Gastrocnemius medialis (tissue), 4 donors: ENCODE measurements at places on chromosomes 12 and 14. TPM values are rescaled to one million over a fixed set of nuclear protein-coding genes. Genes with fewer than 3 reads are reported as not detected.

- H3K4me1 ChIP-seq = no peaks in the 10 kb centered on the region
- H3K4me3 ChIP-seq = no peak overlapping the region
- H3K36me3 ChIP-seq = no peaks in the 10 kb centered on the region
- no peak for DNase-seq
- H3K27me3 ChIP-seq = no peaks in the 10 kb centered on the region
Measured at GRCh38 chr14:78933948-78934524, 763.9 kb downstream of the NRXN3 start.

DNA sequence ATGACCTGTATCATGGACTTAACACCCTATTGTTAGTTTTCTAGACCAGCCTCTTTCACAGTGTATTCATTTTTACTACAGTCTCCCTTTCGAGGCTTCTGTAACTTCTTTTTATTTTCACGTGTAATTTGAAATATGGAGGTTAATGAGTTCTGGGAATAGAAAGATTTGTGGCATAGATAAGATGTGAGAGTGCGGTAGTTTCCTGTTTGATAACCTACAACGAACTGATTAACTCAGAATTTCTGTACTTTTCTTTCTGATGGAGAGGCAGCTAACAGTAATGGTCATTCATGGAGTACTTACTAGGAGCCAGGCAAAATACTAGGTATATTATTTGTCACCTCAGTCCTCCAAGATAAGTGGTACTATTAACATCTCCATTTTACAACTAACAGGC, 21.2 kb downstream of the POLR3B start:
- H3K27me3 ChIP-seq = no peaks in the 10 kb centered on the region
- H3K4me1 ChIP-seq = no peaks in the 10 kb centered on the region
- H3K27ac ChIP-seq = no peak overlapping the region
- no peak overlapping the region for H3K4me3 ChIP-seq

DNA sequence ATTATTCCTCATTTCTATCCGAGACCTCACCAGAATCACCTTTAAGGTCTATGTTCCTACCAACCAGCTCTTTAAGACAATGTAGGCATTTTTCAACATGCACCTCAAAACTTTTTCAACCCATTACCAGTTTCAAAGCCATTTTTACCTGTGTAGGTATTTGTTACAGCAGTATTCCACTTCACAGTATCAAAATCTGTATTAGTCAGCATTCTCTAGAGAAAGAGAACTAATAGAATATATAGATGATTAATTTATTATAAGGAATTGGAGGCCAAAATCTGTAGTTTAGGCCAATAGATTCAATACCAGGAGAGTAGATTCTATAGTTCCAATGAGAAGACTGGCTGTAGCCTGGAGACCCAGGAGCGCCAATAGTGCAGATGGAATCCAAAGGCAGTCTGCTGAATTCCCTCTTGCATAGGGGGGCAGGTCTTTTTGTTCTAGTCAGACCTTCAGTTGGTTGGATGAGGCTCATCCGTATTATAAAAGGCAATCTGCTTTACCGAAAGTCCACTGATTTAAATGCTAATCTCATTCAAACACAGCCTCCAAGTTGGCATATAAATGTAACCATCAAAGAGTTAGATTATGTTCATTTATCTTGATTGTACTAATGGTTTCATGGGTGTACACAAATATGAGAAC, 151.6 kb upstream of the SYT1 start:
- no peak for DNase-seq
- H3K4me1 ChIP-seq = no peaks in the 10 kb centered on the region
- H3K36me3 ChIP-seq = no peaks in the 10 kb centered on the region
- no peak overlapping the region for H3K4me3 ChIP-seq
- no peaks in the 10 kb centered on the region for H3K27me3 ChIP-seq
- no peak overlapping the region for H3K27ac ChIP-seq

- H3K27me3 ChIP-seq = no peaks in the 10 kb centered on the region
- peak overlapping the region; percentile 30 for H3K27ac ChIP-seq
- DNase-seq = no peak
- peaks cover 23% of the 10 kb centered on the region for H3K36me3 ChIP-seq
Measured at GRCh38 chr12:64730588-64730969, 28.6 kb downstream of the GNS start.

DNA sequence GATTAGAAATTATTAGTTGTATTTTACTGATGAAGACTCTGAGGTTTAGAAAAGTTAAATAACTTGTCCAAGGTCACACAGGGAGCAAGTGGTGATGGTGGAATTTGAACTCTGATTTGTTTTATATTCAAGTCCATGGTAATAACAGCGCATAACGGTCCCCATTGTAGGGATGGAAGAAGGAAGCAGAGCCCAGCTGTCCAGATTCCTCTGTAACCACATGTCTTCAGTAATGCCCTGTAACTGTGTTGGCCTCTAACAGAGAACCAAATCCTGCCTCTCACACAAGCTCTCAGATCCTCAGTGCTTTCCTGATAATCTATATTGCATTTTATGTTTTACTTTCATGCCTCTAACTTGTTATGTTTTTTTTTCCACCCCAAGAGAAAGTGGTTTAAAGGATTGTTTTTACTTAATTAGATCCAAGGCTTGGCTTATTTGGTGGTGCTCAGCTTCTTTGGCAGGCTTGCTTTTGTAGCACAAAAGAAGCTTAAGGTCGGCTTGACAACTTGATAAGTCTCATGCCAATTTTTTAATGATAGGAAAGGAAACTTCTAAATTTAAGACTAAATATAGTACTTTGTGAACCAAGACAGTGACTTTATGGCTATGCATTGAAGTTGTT, 105.1 kb upstream of the SEL1L start:
- no peaks in the 10 kb centered on the region for H3K36me3 ChIP-seq
- no peaks in the 10 kb centered on the region for H3K4me1 ChIP-seq
- no peak overlapping the region for H3K27ac ChIP-seq
- no peak for DNase-seq

DNA sequence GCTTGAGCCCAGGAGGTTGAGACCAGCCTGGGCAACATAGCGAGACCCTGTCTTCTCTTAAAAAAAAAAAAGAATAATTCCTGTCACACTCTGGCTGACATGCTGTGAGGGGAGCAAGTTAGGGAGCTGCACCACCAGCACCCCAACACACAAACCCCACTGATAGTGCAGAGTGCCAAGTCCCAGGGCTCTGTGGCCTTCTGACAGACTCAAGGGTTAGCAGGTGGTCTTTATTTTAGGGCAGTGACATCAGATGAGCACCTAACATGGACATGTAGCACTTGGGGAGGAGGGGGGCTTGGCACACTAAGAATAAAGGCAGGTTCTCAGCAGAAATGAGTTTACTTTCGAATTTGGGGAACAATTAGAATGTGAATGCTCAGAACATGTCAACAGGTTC, 6.8 kb downstream of the USP5 start:
- no peak overlapping the region for H3K27ac ChIP-seq
- no peaks in the 10 kb centered on the region for H3K27me3 ChIP-seq
- no peak overlapping the region for H3K4me3 ChIP-seq
- peaks cover 85% of the 10 kb centered on the region for H3K36me3 ChIP-seq
- H3K4me1 ChIP-seq = peaks cover 3% of the 10 kb centered on the region

- no peak overlapping the region for H3K4me3 ChIP-seq
- H3K36me3 ChIP-seq = no peaks in the 10 kb centered on the region
- no peaks in the 10 kb centered on the region for H3K27me3 ChIP-seq
- DNase-seq = no peak
Measured at GRCh38 chr14:95268350-95268749, 51.4 kb downstream of the CLMN start.

DNA sequence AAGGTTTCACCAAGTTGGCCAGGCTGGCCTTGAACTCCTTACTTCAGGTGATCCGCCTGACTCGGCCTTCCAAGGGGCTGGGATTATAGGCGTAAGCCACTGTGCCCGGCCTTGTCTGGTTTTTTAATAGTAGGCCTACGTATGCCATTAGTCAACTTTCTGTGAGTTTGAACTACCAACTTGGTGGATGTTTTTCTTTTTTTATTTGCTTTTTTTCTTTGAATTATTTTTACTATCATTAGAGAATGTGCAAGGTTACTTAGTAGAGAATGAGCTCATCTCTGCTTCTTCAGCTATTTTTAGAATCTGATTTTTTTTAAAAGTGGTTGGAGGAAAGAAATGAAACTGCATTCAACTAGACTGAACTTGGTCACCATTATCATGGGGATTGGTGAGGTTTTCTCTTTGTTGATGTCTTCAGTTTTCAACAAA, 51.4 kb downstream of the HMGA2 start:
- no peaks in the 10 kb centered on the region for H3K4me1 ChIP-seq
- no peaks in the 10 kb centered on the region for H3K36me3 ChIP-seq
- H3K27ac ChIP-seq = no peak overlapping the region
- no peak for DNase-seq
- no peak overlapping the region for H3K4me3 ChIP-seq

DNA sequence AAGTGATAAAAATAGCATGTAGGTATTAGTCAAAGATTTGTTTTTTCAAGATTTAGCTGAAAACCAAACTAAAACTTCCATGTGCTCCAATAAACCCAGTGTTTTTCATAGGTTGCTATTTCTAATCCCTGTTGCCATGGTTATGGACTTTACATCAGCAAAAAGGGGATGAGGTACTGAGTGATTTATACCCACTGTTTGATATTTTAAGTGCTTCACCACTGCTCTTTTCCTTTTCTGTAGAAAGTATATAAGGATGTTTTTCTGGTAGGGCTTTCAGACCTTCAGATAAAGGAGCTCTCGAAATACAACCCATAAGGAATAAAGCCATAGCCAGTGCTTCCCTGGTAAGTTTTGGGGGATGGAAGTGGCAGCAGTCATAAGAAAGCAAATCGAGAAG, at the start of gene OTOGL:
Gene OTOGL (plus strand): TSS at position 279 of the 400 bp plus-strand sequence. CDS start 109,895 bp downstream, outside the sequence.
- no peaks in the 10 kb centered on the region for H3K4me1 ChIP-seq
- no peaks in the 10 kb centered on the region for H3K27me3 ChIP-seq
- H3K4me3 ChIP-seq = no peak within 1 kb of the TSS
- DNase-seq = no peak

DNA sequence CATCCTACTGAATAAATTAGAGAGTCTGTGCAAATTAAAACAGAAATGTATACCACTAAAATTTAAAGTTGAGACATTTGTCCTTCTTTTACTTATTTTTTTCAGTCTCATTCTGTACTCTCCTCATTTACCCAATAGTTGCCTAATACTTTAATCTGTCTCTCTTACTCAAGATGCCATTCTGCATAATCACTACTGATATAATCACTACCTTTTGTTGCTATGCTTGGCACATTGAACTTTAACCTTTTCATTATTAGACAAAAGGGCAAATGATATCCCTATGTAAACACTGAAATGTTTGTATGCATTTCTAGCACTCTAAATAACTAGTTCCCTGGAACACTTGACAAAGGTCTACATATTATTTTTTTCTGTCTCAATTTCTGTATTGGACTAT, 1108.3 kb upstream of the FLRT2 start:
- DNase-seq = no peak
- H3K4me3 ChIP-seq = no peak overlapping the region
- H3K27me3 ChIP-seq = no peaks in the 10 kb centered on the region
- no peaks in the 10 kb centered on the region for H3K4me1 ChIP-seq

- no peaks in the 10 kb centered on the region for H3K27me3 ChIP-seq
- H3K4me1 ChIP-seq = no peaks in the 10 kb centered on the region
- no peak overlapping the region for H3K27ac ChIP-seq
- no peaks in the 10 kb centered on the region for H3K36me3 ChIP-seq
- peak; percentile 58 for DNase-seq
- H3K4me3 ChIP-seq = peak overlapping the region; percentile 51
Measured at GRCh38 chr12:42023733-42024494, 120.8 kb downstream of the GXYLT1 start.

DNA sequence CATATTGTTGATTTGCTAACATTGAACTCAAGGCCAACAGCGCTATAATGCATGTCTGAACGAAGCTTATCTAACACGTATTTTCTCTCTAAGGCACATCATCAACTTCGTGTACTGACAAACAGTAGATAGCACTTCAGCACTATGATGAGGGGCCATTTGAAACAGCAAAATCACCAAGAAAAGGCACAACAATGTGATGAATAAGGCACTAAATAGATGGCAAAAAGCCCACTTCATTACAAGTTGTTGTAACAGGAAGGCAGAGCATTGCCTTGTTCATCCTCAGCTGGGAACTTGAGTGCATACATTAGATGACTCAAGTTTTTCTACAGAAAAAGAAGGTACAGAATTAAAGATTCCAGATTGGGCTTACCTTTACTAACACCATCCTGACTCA, 75.2 kb downstream of the LIN7A start:
- H3K27me3 ChIP-seq = no peaks in the 10 kb centered on the region
- no peaks in the 10 kb centered on the region for H3K36me3 ChIP-seq
- H3K27ac ChIP-seq = no peak overlapping the region

ACVRL1 gene
- total RNA-seq = 37.1 TPM

SERPINA10 gene
- total RNA-seq = 0.42 TPM

NTS gene
- total RNA-seq = not detected

NYNRIN gene
- total RNA-seq = 3.7 TPM
